ENCODE measurements at places on chromosomes 5 and 9.

DNA sequence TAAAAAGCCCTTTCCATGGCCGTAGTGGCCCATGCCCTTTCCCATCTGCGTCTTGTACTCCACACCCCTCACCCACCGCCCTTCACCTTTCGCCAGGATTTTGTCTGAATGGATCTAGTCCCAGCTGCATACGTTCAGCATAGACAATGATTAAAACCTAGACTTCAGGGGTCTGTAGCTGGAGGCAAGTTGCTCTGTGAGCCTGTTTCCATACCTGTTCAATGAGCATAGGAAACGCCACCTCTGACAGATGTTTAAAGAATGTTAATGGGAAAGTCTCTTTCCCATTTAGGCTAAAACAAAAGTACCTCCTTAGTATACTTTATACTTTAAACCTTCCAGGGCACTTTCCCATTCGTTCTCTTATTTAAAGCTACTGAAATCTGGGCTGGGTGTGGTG is 105.7 kb downstream of the SPRY4 start:
- DNase-seq = peak; percentile 22

GRCh38 chr5:5558102-5558501 is 135.6 kb downstream of the ICE1 start:
- no peak for DNase-seq

DNA sequence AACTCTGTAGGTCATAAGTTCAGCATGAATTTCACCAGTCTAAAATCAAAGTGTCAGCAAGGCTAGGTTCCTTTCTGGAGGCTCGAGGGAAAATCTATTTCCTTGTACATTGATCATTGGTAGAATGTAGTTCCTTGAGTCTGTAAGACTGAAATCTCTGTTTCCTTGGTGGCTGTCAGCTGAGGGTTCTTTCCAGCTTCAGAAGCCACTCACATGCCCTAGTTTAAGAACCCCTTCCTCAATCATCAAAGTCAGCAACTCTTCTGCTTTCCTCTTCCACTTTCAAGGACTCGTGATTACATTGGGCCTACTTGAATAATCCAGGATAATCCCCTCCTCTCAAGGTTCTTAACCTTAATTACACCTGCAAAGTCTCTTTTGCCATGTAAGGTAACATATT is 4.9 kb upstream of the SCAMP1 start:
- DNase-seq = no peak

DNA sequence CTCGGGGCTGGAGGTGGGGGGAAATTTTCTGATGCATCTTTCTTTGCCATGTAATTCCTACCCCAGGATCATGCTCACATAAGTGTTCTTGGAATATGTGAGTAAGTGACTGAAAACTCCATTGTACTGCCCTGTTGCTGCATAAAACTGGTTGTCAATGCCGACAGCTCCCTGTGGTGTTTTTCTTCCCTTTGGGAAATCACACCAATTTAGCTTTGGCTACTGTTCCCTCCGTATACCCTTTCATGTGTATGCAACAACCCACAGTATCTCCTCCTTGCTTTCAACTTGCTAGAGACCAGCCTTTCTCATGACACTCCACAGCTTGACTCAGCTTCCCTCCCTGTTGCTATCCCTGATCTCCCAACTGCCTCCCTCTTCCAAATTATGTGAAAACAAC is 240.6 kb downstream of the TRIM32 start:
- DNase-seq = no peak

GRCh38 chr5:152819891-152820290 is 414.8 kb upstream of the NMUR2 start:
- no peak for DNase-seq

- DNase-seq = no peak
Measured at GRCh38 chr5:173909199-173909598, 21.1 kb downstream of the CPEB4 start.

GRCh38 chr9:37369671-37370070 is 52.8 kb upstream of the GRHPR start:
- DNase-seq = no peak

DNA sequence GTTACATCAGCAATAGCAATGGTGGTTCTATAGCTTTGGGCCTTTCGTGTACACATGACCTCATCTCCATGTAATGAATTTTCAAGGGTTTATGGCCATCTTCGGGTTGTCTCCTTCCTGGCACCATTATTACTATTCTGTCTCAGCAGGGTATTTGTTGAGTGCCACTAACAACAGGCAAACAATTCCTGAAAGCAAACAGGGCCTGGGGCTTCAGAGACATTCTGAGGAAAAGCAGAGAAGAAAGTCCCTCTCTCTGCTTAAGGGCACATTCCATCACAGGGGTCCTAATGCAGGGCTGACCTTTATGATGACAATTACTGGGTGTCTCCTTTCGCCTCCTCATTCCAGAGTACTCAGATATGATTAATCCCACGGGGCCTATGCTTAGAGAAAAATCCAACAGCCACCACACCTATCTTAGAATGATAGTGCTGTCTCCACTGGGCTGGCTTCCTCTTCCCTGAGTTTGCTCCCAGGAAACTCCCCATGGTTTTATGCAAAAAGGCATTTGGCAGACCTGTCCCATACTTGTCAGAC is 540.2 kb upstream of the ZNF462 start:
- DNase-seq = no peak

DNA sequence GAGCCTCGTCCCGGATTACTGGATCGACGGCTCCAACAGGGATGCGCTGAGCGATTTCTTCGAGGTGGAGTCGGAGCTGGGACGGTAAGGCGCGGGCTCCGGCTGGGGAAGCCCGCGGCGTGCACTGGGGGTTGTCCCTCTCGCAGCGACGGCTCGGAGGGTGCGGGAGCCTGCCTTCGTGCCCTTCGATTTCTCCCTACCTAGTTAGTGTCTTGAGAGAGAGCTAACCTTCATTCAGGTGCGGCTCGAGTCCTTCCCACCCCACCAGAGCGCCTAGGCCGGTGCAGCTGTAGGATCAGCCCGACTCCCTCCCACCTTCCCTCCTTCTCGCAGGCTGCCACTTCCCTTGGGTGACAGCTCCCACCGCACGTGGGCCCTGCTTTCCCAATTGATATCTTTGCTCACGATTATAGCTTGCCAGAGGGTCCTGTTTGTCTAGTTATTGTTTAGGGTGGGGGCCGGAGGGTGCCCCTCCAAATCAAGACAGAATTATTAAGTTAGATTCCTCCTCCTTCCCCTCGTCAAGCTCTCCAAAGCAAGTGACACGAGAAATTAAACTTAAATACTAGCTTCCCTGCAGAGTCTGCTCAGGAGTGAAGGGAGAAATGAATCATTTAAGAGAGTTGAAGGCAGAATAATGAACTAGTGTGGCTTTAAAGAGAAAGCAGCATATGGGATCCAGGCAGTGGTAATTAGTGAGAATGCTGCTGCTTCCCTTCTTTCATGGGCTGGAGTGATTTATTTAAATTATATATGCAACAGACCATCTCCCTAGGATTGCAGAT is 569 bp downstream of the CAMK4 start:
- DNase-seq = no peak

DNA sequence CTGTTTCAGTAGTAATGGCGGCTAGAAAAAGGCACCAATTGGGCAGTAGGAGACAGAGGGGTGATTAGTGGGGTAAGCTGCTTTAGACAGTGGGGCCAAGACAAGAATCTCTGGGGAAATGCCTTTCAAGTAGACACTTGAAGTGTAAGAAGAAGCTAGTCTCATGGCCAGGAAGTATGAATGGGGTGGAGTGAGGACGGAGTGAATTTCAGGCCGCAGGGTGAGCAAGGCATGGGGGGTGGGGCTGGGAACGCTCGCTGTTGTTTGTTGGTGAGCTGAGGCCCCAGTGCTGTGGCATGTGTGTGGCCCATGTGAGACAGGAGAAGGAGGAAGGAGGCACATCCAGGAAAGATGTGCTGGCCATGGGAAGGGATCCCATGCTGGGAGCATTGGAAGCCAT is 149.2 kb upstream of the NFIL3 start:
- no peak for DNase-seq

DNA sequence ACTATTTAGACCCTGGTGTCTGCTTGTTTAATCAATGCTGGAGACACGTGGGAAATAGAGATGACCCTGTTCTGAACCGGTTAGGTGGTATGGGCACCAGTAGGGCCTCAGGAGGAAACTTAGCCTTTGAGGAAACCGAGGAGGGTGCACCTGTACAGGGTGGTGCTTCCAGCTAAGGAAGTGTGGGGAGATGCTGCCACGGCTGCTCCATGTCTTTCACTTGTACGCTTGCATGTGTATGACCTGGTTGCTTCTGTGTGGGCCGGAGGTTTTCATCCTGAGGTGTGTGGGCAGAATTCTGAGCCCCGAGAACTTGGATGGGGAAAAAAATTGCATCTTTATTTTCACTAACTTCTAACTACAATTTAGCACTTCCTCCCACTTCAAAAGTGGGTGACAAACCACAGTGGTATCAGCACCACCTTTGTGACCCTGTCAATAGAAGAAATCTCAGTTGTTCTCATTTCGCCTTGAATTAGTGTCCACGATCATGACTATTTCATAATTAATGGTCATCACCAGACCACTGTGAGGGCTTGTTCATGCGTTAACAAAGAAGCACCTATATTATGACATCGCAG is 99.8 kb upstream of the SPATA31C2 start:
- DNase-seq = no peak

DNA sequence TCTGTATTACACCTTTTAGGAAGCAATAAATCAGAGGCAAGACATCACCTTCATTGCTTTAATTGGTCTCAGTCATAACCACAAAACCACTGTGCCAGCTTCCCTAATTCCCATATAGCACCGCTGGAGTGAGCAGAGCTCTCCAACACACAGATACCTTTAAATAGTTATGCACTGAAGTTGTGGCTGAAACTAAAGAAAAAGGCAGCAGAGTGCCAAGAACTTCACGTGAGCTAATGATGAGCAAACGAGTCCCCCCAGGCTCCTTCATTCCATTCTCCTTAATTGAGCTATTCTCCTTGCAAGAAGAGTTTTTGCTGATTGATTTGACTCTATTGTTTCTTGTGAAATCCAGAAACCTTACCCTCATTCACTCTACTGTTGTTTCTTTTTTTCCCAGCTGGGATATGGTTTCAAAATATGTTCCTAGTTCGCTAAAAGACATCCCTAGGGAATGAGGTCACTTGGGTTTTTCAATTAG is 501.5 kb downstream of the SPATA31D1 start:
- no peak for DNase-seq

DNA sequence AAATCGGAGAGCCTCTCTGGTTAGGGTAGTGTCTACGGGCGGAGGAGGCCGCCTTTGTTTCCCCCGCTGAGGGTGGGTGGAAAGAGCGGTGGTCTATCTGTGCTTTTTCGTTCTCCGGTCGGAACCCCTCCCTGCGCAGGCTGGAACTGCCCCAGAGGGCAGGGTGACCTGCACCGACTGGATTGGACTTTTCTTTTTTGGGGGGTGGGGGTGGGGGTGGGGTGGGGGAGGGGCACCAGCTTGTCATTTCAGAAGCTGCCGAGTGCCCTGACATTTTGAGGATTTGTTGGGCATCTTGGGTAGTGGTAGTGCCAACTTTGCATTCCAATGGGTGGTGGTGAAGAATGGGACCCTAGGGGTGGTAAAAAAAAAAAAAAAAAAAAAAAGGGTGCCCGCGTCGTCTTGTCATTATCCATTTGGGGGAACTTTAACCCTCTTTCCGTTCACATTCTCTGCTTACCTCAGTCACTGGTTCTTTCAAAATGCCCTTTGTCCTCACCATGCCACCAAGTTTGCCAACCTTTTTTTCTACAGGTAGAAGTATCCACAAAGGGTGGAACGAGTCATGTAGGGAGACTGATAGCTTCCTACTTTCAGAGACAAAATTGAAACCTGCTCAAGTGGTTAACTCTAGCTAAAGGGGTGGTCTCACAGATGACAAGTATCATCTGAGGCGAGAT is 1.3 kb downstream of the UBE2R2 start:
- DNase-seq = no peak

GRCh38 chr5:59380350-59380951 is 513.1 kb downstream of the PDE4D start:
- DNase-seq = peak; percentile 16

DNA sequence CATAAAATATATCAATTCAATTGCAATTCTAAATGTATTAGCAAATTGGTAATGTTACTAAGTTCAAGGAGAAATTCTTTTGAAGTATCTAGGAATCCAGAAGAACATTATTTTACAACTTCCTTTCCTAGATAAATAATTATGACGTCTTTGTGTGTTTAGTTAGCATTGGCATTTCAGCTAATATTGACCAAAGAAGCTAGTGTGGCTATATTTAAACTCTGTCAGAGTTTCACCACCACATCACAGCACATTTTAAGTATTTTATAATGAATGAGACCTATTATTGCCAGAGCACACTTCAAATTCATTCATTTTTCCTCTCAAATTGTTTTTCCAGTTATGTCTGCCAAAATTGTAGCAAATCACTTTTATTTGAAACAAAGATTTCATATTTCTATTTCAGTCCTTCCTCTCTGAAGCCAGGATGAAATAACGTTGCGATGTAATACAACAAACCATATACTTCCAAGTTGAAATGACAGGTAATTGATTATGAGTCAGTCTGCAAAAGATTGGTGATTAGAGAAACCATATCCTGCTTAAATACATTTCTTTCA is 18.9 kb downstream of the PLK2 start:
- DNase-seq = no peak

DNA sequence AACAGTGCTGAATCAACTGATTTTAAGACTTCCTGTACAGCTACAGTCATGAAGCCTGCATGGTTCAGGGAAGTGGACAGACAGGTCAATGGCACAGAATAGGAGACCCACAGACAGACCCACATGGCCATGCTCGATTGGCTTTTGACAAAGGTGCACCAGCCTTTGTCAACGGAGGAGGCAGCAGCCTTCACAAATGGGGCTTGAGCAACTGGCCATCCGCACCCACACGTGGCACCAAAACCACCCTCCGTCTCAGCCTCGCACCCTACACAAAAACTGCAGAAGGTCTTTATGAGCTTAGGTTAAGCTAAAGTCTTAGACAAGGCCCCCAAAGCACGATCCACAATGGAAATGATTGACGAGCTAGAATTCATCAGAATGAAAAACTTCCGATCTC is 59.5 kb upstream of the UBAC1 start:
- DNase-seq = no peak

GRCh38 chr5:97281257-97281656 is 98.2 kb upstream of the RIOK2 start:
- no peak for DNase-seq

DNA sequence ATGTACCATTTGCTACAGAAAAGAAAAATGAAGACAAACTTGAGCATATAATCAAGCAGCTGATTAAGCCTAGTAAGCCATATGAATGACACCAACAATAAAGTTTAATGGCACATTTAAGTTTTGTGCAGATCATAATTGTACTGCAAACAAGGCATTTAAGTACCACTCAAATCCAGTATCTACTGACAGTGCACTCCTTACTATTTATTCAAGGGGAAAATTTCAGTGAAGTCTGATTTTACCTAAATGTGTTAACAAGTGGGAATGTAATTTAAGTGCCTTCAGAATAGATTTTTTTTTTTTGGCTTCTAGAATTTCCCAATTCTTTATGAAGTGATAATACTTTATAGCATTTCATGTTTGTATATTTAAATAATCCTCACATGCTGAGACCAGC is 341.0 kb upstream of the POU5F2 start:
- no peak for DNase-seq

DNA sequence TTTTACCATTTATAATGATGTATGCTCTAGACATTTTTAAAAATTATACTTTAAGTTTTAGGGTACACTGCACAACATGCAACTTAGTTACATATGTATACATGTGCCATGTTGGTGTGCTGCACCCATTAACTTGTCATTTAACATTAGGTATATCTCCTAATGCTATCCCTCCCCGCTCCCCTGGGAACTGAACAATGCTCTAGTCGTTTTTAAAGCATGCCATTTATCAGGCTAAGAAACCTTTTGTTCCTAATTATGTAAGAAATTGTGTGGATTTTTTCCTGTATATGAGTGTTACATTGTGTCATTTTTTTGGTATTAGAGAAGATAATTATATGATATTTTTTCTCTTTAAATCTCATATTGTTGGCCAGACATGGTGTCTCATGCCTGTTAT is 72.8 kb upstream of the SGCD start:
- DNase-seq = no peak

Measured in SW 1271 (cell line).